ENCODE measurements at places on chromosomes 1 and 21.

GRCh38 chr1:239558991-239559390 lies 172.6 kb downstream of the CHRM3 start:
- DNase-seq = no peak

DNA sequence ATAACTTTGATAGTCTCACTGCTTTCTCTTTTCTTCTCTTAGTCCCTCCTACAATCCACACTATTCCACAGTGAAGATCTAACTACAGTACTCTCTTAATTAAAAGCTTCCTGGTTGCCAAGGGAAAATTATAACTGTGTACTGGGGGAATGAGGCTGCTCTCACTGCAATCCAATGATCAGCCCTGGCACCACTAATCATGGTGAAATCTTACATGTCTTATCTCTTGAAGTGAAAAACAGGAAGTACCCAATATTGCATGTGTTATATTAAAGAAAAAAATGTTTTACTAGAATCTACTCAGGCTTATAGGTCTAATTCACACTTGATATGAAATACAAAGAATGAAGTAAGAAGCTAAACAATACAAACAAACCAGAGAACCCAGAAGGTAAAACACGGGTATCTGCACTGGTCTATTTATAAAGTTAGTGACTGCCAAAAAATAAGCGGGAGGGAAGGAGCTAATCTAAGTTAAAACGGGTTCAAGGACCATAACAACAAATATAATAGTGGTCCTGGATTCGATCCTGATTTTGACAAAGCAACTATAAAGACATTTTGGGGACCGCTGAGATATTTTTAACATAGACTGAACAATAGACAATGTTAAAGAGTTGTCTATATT lies 57.5 kb downstream of the RGS2 start:
- DNase-seq = no peak

DNA sequence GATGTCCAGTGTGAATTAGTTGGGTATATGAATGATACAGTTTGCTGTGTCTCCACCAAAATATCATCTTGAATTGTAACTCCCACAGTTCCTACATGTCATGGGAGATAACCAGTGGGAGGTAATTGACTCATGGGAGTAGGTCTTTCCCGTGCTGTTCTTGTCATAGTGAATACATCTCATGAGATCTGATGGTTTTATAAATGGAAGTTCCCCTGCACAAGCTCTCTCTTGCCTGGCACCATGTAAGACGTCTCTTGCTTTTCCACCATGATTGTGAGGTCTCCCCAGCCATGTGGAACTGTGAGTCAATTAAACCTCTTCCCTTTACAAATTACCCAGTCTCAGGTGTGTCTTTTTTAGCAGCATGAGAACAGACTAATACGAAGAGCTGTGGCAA lies 223.0 kb downstream of the AJAP1 start:
- no peak for DNase-seq

- DNase-seq = no peak
These were observed 27.8 kb downstream of the TMEM53 start for GRCh38 chr1:44646261-44647110.

GRCh38 chr1:228927946-228928898 lies 192.9 kb downstream of the RHOU start:
- DNase-seq = no peak

DNA sequence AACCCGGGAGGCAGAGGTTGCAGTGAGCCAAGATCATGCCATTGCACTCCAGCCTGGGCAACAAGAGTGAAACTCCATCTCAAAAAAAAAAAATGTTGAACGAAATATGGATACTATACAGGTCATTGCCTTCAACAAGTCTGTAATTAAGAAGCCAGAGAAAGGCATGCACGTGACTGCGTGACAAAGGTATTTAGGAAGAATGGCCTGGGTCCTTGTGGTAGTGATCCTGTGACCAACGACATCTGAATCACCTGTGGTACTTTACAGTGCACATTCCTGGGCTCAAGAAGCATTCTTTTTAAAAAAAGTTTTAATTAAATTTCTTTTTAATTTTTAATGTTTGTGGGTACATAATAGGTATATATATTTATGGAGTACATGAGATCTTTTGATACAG lies 115.0 kb downstream of the GREM2 start:
- no peak for DNase-seq

- DNase-seq = no peak
These were observed 103.0 kb downstream of the SNX7 start for GRCh38 chr1:98764485-98764884.

DNA sequence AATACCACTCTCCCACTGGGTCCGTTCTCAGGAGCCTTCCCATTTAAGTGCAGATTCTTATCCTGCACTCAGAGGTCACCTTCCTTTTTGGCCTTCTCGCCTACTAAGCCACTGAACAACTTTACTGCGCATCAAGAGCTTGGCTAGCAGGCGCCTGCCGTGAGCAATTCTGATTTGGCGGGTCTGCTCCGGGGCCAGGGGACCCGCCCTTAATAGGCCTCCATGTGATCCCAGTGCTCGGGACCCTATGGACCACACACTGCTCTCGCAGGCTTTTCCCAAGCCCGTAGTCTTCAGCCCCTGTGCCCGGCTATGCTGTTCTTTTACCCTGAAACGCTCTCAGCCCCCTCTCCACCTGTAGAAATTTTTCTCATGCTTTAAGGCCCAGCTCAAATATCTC lies 45.1 kb downstream of the BCL9 start:
- DNase-seq = no peak

DNA sequence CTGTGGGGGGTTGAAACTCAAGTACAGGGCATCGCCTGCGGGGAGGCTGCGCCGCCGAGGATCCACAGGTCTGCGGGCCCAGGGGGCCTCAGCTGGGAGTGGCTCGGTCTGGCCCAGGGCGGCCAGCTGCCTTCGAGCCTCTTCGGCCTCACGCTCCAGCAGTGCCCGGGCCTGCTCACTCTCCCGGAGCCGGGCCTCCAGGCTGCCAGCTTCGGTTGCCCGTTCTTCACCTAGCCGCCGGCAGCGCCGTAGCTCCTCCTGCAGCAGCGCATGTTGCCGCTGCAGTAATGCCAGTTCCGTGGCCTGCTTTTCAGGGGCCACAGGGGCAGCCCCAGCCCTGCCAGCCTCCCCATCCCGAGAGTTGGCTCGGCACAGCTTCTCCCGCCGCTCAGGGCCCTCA lies 9.4 kb downstream of the RXFP4 start:
- DNase-seq = no peak

DNA sequence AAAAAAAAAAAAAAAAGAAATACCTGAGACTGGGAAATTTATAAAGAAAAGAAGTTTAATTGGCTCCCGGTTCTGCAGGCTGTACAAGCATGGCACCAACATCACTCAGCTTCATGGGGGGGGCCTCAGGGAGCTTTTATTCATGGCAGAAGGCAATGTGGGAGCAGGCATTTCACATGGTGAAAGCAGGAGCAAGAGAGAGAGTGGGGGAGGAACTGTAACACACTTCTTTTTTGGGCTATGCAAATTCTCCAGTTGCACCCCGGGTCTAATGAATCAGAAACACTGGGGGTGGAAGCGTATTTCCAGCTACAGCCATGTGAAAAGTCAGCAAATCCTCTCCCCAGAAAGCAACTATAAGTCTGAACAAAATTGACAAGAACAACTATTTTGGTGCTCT lies 11.8 kb upstream of the SOD1 start:
- no peak for DNase-seq

- DNase-seq = no peak
These were observed 8.2 kb downstream of the IGSF9 start for GRCh38 chr1:159937054-159937750.

DNA sequence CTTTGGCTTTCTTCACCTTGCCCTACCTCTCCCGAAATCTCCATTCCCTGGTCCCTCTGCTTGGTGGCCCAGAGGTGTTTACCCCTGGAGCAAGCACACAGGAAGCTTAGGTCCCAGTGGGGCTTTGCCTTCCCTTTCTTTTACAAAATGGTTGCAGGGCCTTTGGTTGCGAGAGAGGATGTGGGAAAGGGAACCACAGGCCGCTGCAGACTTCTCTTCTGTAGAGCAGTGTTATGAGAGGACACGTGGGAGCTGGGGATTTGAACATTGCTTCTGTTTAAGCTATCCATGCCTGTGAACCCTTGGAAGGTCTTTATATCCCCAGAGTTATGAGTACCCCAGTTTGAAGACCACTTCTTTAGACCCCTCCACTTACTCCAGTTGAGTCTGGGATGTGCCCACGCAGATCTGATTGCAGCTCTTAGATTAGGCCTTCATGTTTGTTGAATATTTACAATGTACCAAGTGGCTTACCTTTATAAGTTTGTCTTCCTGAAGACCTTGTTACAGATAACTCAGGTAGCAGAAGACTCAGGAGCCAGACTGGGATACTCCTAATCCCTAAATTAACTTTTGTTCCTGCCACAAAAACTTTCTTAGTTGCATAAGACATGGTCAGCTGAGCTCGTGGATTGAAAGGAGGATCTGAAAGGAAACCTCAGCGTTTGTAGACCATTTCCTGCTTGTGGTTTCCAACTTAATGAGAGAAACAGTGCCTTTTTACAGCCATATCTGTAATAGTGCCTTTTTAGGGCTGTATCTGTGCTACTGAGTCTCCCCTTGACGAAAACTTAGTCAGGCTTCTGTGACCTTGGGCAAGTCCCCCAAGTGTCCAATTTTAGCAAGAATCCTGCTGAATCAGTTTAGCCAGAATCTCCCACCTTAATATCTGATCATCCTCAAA lies 21.9 kb upstream of the IVNS1ABP start:
- DNase-seq = no peak

DNA sequence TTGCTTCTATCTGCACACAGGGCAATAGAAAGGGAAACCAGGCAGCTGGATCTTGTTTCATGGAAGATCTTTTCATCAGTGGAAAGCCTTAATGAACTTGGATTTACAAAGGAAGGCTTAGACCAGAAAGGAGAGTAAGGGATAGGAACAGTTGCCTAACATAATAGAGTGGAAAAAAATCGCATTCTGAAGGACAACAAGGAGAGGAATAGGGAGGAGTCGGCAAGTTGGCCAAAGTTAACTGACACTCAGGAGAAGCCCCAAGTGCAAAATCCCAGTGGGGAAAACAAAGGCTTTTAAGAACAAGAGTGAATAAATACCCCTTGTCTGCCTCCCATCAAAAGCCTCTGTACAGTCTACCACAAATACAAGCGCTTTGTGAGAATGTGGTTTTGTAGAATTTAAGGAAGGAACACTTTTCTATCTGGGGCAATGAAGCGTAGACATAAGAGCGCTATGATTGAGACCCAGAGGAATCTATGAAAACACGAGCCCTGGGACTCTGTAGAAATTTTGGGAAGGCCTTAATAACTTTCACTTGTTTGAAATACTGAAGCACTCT lies 74.1 kb downstream of the ZNF648 start:
- no peak for DNase-seq

- DNase-seq = no peak
These were observed 113.7 kb downstream of the ZNF281 start for GRCh38 chr1:200296091-200296661.
